ENCODE measurements at places on chromosomes 16 and 17.

DNA sequence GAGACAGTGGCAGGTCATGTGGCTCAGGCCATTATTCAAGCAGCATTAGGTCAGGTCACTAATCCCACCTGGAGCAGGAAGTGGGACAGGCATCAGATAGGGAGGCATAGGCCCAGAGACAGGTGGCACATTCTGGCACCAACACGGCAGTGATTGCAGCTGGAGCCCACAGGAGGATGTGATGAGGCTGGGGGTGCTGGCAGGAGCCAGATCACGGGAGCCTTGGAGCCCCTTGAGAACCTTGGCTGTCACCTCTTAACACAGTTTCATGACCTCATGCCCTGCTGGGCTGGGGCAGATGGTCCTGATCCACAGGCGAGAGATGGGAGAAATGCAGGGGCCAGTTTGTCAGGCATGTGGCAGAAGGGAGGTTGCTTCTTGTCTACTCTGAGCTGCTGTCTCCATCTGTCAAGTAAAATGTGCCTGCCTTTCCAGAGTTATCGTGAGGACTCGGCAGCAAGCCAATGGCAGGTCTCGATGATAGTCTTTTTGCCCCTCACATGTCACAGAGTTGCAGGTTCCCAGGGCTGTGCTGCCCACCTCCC, 109.6 kb downstream of the CLEC16A start:
- no peak for DNase-seq

DNA sequence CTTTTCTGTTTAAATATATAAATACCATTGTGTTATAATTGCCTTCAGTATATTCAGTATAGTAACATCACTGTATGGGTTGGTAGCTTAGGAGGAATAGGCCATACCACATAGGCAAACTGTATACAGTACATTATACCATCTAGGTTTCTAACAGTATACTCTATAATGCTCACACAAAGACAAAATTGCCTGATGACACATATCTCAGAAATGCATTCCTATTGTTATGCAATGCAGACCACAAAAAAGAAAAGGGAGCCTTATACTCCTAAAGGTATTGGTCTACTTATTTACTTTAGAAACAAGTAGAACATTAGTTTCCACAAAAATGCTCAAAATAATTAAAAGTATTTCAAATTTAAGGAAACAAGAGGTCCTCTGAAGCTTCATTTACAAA, 47.9 kb downstream of the SETD6 start:
- no peak for DNase-seq

DNA sequence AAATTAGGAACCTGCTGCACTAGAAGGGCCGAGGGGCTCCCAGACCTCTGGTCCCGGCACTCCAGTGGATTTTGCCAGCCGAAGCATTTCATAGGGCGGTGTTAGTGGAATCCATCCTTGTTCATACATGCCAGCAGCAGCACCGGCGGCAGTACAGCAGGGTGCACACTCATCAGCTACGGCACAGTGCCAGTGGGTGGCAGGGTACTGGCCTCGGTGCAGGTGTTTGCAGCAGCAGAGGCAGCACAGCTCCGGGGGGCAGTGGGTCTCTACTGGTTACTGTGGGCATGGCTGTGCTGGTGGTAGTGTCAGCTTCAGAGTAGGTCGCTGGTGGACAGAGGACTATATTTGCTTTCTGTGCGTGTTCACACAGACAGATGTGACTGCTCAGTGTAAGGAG, 985.7 kb downstream of the CDH8 start:
- DNase-seq = no peak

DNA sequence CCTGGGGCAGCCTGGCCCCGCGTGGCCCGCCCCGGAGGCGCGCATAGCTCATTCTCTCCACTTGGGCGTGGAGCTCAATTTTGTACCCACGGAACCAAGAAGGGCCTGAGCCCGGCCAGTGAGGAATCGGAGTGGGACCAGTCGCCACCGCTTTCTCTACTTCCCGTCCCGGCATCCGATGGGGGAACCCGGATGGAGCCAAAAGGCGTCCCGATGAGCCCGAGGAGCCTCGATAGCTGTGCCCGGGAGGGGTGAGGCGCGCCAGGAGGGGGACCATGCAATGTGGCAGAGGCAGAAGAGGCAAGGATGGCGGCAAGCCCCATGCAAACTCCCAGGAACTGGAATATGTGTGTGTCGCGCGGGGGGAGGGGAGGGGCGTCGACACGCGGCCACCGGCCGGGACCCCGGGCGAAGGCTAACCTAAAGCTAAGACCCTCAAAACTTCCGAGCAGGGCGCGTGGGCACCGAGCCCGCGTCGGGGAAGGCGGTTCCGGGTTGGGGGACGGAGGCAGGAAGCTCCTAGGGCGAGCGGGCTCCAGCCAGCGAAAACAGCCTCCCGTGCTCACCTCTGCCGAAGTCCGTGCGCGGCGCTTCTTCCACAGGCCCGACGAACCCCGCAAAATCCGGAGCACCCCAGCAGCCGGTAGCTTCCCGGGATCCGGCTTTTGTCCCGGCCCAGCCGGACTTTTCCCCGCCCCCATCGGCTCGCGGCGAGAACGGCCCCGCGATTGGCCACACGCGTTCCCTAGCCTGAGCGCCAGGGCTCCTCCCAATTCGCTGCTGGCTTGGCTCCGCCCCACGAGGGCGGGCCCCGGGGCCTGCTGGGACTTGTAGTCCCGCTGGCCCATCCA, at the start of gene ACLY:
ACLY (minus strand) TSS at position 638 of the 851 bp plus-strand sequence. CDS start 5,078 bp downstream, outside the sequence.
- DNase-seq = peak; percentile 78

DNA sequence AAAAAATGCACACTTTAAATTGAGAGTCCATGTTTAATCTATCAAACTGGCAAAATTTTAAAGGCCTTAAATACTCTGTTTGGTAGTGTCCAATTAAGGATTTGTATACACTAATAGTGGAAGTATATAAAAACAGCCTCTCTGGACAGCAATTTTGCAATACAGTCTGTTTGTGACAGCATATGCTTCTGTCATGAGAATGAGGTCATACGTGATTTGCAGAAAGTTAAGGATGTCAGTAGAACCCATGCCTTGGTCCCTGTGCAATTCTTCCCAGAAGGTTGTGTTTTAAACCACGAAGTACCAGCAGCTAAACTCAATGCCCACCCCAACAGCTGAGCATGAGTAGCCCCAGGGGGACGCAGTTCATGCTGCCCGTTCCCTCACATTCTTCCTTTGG, 78.4 kb downstream of the AIPL1 start:
- no peak for DNase-seq

DNA sequence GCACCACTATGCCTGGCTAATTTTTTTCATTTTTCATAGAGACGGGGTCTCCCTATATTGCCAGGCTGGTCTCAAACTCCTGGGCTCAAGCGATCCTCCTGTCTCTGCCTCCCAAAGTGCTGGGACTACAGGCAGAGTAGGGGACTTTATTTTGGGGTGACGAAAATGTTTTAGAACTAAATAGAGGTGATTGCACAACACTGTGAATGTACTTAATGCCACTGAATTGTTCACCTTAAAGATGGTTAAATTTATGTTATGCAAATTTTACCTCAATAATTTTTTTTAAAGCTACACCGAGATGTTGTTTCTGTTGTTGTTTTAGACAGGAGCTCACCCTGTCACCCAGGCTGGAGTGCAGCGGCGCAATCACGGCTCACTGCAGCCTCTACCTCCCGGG, 111.9 kb upstream of the SEC14L1 start:
- no peak for DNase-seq

DNA sequence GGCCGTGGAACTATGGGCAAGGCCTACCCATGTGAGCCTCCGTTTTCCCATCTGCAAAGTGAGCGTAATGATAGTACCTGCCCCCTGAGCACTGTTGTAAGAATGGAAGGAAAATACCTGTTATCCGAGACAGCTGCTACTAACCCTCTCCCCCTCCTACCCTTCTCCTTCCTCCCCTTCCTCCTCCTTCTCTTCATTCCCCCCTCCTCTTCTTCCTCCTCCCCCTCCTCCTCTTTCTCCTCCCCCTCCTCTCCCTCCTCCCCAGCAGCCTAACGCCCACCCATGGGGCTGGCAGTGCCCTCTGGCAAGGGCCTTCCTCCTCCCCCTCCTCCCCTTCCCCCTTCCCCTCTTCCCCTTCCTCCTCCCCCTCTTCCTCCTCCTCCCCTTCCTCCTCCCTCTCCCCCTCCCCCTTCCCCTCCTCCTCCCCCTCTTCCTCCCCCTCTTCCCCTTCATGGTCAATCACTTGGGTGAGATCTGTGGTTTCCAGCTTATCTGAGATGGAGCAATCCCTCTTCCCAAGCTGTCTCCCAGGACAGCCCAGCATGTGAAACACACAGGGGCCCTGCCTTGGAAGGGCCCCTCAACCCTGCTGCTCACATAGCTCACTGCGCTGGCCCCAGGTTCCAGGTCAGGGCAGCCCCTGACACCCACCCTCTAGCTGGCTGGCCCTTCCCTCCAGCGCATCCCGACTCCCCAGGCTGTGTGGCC, 6.4 kb downstream of the ZFPM1 start:
- DNase-seq = no peak

GRCh38 chr17:79353016-79353415, 257.8 kb downstream of the RBFOX3 start:
- no peak for DNase-seq

DNA sequence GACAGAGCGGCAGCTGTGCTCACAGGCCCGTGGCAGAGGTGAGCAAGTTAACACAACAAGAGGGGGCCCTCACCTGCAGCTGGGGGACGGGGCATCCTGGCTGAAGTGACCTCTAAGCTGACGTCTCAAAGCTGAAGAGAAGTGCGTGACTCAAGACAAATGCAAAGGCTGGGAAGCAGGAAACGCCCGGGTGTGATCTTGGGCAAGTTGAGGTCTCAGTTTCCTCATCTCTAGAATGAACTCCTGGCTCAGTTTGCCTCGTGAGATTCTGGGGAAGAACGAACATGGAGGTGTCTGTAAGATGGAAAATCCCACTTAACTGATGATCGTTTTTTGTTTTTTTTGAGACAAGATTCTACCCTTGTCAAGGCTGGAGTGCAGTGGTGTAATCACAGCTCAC, 40.1 kb upstream of the C1QL1 start:
- no peak for DNase-seq

GRCh38 chr17:83147280-83147679, 67.9 kb downstream of the METRNL start:
- DNase-seq = no peak

DNA sequence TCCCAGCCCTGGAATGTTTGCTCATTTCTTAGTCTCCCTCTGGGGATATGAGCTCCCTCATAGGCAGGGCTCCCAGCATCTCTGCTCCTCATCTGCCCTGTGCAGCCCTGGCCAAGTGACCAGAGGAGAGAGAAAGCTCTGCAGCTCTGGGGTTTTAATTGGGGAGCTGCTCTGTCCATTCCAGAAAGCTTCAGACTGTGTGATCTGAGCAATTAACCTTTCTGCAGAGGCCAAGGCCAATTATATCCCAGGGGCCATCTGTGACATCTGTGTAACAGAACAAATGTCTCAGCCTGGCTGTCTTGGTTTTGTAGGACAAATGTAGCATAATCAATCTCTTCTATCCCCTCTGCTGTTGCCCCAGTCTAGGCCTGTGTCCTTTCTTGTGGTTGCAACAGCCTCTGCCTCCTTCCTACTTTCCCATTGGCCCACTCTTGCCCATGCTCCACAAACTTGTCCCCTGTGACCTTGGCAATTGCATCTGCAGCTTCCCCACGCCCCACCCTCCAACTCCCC, 156.0 kb downstream of the GSG1L start:
- DNase-seq = no peak

DNA sequence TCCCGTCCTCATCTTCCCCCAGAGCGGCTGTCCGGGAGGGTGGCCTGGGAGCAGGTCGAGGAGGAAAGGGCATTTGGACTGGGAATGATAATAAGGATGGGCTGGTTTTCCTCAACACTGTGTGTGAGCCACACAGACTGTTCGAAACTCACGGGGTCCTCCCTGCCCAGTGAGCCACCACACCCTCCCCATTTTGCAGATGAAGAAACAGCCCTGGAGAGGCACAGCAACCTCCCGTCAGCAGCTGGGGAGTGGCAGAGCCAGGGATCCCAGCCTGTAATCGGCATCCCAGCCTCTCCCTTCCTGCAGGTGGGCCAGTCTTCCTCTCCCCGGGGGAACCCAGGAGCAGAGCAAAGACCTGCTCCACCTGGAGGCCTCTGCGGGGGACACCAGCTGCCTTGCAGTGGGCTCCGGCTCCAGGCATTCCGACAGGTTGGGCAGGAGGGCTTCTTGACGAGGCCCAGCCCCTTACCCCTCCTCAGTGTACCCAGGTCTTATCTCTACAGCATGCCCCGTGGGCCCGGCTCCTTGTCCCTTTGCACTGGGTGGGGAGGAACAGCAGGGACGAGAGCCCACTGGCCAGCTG, 23.8 kb downstream of the ENGASE start:
- no peak for DNase-seq

GRCh38 chr17:2796164-2797125, at the start of gene RAP1GAP2:
Gene RAP1GAP2 (plus strand): TSS chr17:2796438. CDS start chr17:2796528, 90 bp downstream.
- DNase-seq = no peak

GRCh38 chr16:85457366-85457765, 155.8 kb upstream of the GSE1 start:
- no peak for DNase-seq

- no peak for DNase-seq
These were observed 107.9 kb downstream of the WSCD1 start for GRCh38 chr17:6177941-6178694.

- no peak for DNase-seq
These were observed 193.3 kb downstream of the CEP112 start for GRCh38 chr17:65998675-65999074.

DNA sequence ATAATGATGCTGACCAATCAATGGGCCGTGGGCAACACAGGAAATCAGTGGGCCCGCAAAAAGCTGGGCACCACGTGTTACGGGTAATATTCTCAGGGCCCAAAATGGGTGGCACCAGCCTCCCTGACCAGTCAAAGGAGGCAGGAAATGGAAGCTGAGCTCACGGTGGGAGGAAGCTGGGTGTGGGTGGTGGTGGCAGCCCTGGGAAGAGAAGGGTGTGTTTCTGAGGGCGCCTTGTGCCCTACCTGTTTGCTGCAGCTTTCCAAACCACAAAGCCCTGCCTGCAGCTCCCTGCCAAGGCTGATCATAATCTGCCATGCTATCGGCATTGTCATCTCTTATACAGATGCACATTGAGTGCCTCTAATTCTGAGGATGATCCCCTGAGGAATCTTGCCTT, 457.9 kb downstream of the SLC39A11 start:
- no peak for DNase-seq

GRCh38 chr16:13348416-13348815, 447.0 kb downstream of the SHISA9 start:
- no peak for DNase-seq

GRCh38 chr16:8645831-8646230, 24.3 kb downstream of the METTL22 start:
- no peak for DNase-seq

- no peak for DNase-seq
These were observed 124.9 kb upstream of the HSBP1 start for GRCh38 chr16:83682868-83683235.

DNA sequence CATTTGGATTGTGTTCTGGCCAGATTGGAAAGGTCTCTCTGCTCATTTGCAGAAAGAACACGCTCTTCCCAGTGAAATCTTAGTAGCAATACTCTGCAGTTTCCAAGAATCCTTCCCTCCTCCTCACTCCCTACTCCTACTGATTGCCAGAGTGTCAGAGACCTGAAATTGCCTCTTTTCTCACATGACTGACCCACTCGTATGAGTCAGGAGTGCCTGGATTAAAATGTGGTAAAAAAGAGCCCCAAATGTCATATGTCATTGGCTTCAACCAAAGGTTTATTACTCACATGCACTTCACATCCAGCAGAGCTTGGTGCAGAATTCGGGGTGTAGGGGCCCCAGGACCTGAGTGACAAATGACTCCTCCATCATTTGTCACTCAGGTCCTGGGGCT, 39.7 kb upstream of the IRX3 start:
- DNase-seq = no peak

Measured in C1 segment of cervical spinal cord (tissue), 14 donors.